ENCODE measurements at places on chromosomes 7 and 10.
A peak's percentile ranks its signal among the peaks of the same experiment; 100 is the strongest.

GRCh38 chr10:15710455-15710854 is 9.3 kb downstream of the ITGA8 start:
- DNase-seq, result no peak

DNA sequence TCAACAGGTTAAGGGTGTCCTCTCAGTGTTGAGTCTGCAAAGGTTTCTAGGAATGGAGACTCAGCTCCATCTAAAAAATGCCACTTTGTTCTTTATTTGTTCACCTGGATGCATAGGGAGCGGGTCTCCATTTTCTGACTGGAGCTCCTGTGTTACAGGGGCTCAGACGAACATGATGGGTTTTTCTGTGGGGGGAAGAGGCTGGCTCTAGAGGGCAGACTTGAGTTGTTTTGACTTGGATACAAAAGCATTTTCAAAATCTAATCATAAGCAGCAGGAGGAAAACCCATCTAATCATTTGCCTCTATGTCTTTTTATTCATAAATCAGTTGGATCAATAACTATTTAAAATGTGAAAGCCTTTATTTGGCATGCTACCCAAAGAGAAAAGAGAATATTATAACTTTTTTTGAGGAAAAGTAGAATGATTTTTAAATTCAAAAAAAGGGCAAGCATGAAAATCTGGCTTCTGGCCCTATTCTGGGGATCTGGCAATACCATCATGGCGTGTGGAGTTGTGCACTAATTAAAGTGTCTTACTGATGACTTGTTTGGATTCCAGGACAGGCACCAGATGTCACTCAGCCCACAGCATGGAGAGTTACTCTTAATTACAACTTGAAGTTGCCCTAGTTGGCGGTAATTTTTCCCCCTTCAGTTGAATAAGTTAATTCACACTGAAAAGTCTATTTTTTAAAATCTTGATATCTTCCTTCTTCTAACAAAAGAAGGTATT is 594.9 kb downstream of the REEP3 start:
- peak; percentile 4 for DNase-seq

DNA sequence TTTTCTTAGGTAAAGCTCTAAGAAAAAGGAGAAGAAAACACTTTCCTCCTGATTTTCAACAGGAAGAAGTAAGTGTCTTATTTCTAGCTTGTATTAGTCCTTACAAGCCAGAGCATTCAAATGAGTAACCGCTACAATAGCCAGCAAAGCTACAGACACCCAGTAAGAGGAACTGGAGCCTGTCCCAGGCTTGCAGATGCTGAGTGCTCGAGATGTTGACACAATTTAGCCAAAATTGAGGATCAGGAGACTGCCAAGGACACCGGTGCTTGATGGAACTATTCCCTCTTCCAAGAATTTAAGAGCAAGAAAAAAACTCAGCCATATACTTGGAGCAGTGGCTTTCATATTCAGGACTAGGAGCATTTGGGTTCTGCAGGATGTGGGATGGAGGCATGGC is 149.3 kb upstream of the DPP6 start:
- DNase-seq, result no peak

- peak; percentile 57 for DNase-seq
These were observed 33.9 kb downstream of the LRRC4 start for GRCh38 chr7:127997226-127997922.

- no peak for DNase-seq
These were observed 1.9 kb upstream of the ZNF775 start for GRCh38 chr7:150377196-150377595.

- DNase-seq, result no peak
These were observed 194.1 kb downstream of the FANK1 start for GRCh38 chr10:126090443-126090842.

DNA sequence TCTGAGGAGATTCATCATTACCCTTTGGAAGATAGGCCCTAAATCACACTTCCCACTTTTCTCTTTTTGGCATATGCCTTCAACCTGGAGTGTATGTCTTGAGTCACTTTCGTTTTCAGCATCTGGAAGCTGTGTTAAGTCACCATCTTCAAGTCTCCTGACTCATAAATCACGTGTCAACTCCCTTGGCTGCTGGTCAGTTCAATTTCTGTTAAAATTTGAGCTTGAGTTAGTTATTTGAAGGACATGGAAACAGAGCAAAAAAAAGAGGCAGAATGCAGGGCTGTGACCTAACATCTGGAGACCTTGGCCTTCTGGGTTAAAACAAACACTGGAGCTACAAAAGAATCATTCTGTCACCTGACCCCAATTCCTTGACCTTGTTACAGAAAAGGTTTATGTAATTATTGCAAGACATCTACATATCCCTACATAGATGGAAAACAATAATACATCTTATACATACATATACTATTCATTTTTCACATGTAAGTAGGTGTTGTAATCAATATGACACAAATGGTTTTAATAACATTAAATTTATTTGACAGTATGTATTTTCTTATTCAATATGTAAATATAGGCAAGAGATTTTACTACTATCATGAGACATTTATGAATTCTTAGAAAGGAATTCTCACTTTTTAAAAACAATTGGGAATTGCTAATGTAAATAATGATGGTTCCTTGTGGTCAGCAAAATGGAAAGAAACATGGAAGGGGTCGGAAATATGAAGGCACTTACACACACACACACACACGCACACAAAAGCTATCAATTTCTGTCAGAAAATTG is 169.7 kb upstream of the PHYHIPL start:
- peak; percentile 70 for DNase-seq

- peak; percentile 66 for DNase-seq
These were observed 2.9 kb upstream of the MYOZ1 start for GRCh38 chr10:73644015-73644743.

- DNase-seq, result no peak
These were observed 153.7 kb upstream of the NPVF start for GRCh38 chr7:25381818-25382589.

- peak; percentile 81 for DNase-seq
These were observed 232.6 kb upstream of the FERD3L start for GRCh38 chr7:19377611-19378344.

Data from fibroblast of skin of back (primary cell).